ENCODE measurements at places on chromosomes 6 and 20.

DNA sequence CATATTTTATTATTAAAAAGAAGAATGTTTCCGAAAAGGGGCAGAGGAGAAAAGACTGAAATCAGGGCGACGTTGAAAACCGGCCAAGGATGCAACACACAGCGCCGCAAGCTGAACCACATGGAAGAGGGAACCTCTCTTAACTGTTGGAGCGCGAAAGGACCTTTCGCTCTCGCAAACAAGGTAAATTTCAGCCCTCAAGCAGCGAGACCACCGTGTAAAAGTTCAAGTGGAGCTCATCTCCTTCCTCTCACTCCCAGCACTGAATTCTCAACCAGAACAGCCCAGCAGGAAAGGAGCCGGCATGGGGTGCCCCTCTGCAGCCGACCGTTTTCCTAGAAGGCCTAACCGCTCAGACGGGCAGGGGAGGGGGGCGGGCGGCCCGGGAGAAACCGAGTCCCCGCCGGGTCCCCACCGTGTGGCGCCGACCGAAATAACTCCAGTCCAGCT is 621 bp downstream of the GPR63 start:
- H3K4me3 ChIP-seq = peak overlapping the region; percentile 95
- H3K36me3 ChIP-seq = no peaks in the 10 kb centered on the region
- peak; percentile 62 for DNase-seq

DNA sequence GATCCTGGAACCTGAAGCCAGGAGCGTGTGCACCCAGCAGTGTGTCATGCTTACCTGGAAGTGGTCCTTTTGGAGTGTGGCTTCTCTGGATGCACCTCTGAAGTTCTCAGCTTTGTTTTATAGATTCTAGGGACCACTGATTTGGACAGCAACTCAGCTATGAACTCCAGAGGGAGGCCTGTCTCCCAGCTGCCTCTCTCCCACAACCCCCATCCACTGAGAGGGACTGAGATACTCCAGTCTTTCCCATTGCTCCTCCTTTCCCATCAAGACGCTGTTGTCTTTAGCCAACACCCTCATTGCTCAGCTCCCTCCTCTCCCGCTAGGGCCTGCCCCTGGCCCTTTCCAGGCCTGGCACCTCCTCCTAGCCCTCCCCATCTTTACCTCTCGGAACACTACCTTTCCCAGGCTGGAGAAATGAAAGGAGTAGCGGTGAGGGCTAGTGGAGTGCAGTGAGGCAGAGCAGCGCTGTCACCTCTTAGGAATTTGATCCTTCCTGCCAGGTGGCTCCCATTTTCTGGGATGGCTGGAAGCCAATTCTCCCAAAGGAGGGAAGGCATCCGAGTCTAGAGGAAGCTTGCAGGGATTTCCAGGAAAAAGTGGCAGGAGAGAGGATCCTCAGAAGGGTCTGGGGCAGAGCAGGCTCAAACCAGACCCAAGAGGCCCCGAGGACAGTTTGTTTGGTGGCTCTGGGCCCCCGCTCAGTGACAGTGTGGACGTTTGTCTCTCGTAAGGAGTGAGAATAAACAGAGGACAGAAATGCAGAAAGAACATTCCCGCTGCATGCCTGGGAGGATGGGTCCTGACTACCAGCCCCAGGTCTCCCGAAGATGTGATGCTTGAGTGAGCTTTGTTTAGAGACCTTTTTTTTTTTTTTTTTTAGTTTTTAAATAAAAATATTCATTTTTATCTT is at the start of gene LRRN4:
TSS of gene LRRN4 (minus strand) at position 285 of the 913 bp plus-strand sequence. CDS start 1,261 bp downstream, outside the sequence.
- H3K4me3 ChIP-seq = no peak within 1 kb of the TSS
- peak; percentile 94 for DNase-seq

- H3K27me3 ChIP-seq = no peaks in the 10 kb centered on the region
- H3K36me3 ChIP-seq = no peaks in the 10 kb centered on the region
- H3K27ac ChIP-seq = no peak overlapping the region
- peak; percentile 55 for DNase-seq
- H3K4me3 ChIP-seq = no peak overlapping the region
Measured at GRCh38 chr20:62524505-62524911, 48.7 kb upstream of the GATA5 start.

DNA sequence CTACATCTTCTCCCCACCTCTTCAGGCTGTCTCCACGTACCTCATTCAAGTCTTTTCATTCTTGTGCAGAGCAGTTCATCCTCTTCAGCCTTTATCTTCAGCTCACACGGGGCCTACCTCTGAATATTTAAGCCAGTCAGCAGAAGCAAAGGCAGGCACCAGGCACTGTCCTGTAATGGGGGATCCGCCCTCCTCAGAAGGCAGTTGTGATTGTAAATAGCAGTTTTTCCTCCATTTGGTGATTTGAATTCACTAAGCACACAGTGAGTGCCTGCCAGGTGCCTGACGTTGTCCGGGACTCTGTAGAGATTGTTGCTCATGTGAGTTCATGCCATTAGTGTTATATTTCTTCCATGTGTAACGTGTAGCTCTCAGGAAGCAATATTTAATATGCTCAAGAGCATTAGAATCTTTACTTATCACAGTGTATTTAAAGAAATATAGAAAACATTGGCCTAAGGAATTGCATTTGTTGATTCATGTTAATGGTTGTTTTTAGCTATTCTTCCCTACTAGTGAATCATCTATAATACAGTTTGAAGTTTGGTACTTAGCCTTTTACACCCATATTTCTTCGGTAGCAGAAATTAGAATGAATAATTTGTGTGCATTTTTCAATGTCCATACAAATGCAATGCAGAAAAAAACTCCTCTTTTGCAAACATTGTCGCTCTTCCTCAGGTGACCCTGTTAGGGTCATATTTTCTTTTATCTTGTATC is 17.9 kb downstream of the BPHL start:
- no peak overlapping the region for H3K27ac ChIP-seq

GRCh38 chr6:122752459-122752858 is 27.1 kb upstream of the FABP7 start:
- H3K27ac ChIP-seq = no peak overlapping the region
- no peaks in the 10 kb centered on the region for H3K36me3 ChIP-seq
- no peaks in the 10 kb centered on the region for H3K27me3 ChIP-seq

DNA sequence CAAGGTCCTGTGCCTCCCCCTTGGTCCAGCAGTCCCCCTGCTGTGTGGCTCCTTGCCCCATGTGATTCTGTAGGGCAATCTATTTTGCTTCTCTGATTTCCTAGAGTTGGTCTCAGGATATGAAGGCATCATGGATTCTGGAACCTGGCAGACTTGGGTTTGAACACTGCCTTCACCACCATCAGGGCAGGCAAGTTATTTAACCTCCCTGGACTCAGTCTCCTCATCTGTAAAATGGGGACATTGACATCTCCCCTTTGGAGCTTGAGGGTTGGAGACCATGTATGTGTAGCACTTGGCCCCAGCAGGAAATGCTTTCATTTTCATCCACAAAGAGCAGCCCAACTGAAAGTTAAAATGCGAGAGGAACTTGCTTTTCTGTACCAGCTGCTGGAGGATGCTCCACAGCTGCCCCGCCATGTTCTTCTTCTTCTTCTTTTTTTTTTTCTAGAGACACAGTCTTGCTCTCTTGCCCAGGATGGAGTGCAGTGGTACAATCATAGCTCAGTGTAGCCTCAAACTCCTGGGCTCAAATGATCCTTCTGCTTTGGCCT is 6.7 kb downstream of the TOX2 start:
- H3K36me3 ChIP-seq = no peaks in the 10 kb centered on the region
- no peak for DNase-seq
- H3K4me3 ChIP-seq = no peak overlapping the region
- no peaks in the 10 kb centered on the region for H3K4me1 ChIP-seq
- H3K27me3 ChIP-seq = no peaks in the 10 kb centered on the region

GRCh38 chr20:23188377-23189169 is 102.4 kb upstream of the CD93 start:
- H3K4me1 ChIP-seq = no peaks in the 10 kb centered on the region
- no peak overlapping the region for H3K4me3 ChIP-seq
- no peaks in the 10 kb centered on the region for H3K36me3 ChIP-seq
- H3K27me3 ChIP-seq = no peaks in the 10 kb centered on the region
- H3K27ac ChIP-seq = no peak overlapping the region
- no peak for DNase-seq

- H3K27ac ChIP-seq = no peak overlapping the region
- no peaks in the 10 kb centered on the region for H3K36me3 ChIP-seq
- no peaks in the 10 kb centered on the region for H3K4me1 ChIP-seq
- DNase-seq = peak; percentile 18
- H3K27me3 ChIP-seq = no peaks in the 10 kb centered on the region
Measured at GRCh38 chr6:16135066-16135465, 6.2 kb downstream of the MYLIP start.

GRCh38 chr6:12976366-12976765 is 259.8 kb downstream of the PHACTR1 start:
- no peak overlapping the region for H3K4me3 ChIP-seq
- no peak overlapping the region for H3K27ac ChIP-seq
- no peaks in the 10 kb centered on the region for H3K36me3 ChIP-seq
- no peak for DNase-seq

GRCh38 chr20:5056801-5057599 is 55.7 kb upstream of the SLC23A2 start:
- H3K27me3 ChIP-seq = no peaks in the 10 kb centered on the region
- H3K4me1 ChIP-seq = no peaks in the 10 kb centered on the region
- H3K4me3 ChIP-seq = no peak overlapping the region
- no peaks in the 10 kb centered on the region for H3K36me3 ChIP-seq
- H3K27ac ChIP-seq = no peak overlapping the region

DNA sequence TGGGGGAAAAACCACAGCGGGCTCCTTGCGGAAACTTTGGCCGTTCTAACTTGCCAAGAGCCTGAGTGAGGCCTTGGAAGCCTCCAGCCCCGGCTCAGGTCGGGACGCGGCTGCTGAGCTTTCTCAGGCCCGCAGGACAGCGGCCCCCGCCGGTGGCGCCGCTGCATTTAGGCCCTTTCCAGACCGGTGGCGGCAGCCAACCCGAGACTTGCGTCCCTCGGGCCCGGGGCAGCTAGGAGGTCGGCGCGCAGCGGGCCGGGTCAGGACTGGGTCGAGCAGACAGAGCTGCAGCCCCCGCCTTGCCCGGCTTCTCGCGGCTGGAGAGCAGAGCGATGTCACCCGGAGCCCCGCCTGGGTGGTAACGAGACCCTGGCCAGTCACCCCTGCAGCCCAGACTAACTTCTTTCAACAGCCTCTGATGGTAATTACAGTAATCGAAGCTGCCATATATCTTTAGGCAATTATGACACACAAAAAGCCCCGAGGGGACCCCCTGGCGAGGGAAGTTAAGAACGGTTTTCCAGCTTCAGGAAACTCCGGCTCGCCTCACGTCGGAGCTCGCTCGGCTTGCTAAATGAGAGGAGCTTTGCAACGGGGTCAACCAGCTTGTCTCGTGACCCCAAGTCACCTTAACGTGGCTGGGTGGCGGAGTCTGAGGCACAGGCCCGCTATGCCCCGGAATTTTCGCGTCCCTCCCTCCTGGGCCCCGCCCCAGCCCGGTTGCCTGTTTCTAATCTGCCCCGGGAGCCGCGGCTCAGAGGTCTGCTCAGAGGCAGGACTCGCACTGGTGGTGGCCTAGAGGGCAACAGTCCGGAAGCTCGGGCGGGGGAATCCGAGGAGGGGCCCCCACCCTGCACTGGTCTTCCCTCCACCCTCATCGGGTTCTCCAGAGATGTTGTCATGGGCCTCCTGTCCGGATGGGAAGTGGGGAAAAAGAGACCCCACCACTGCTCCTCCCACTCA is 3.0 kb downstream of the NR2E1 start:
- peak; percentile 86 for DNase-seq
- no peak overlapping the region for H3K27ac ChIP-seq
- no peaks in the 10 kb centered on the region for H3K36me3 ChIP-seq
- H3K27me3 ChIP-seq = peaks cover 84% of the 10 kb centered on the region
- H3K4me1 ChIP-seq = peaks cover 2% of the 10 kb centered on the region
- H3K4me3 ChIP-seq = no peak overlapping the region
